ENCODE measurements at places on chromosomes 6 and 20.

- H3K4me1 ChIP-seq, result peaks cover 3% of the 10 kb centered on the region
- H3K27me3 ChIP-seq, result no peaks in the 10 kb centered on the region
- no peaks in the 10 kb centered on the region for H3K36me3 ChIP-seq
- no peak overlapping the region for H3K4me3 ChIP-seq
- no peak for DNase-seq
These were observed 137.3 kb downstream of the CCDC170 start for GRCh38 chr6:151630991-151631655.

GRCh38 chr6:42726026-42726425 lies 3.6 kb upstream of the PRPH2 start:
- no peaks in the 10 kb centered on the region for H3K36me3 ChIP-seq
- no peaks in the 10 kb centered on the region for H3K27me3 ChIP-seq
- H3K4me1 ChIP-seq, result no peaks in the 10 kb centered on the region

- H3K36me3 ChIP-seq, result peaks cover 20% of the 10 kb centered on the region
- H3K4me3 ChIP-seq, result no peak overlapping the region
- peak; percentile 19 for DNase-seq
- H3K27me3 ChIP-seq, result no peaks in the 10 kb centered on the region
- peaks cover 14% of the 10 kb centered on the region for H3K4me1 ChIP-seq
These were observed 20.3 kb downstream of the SYNDIG1 start for GRCh38 chr20:24489631-24490260.

DNA sequence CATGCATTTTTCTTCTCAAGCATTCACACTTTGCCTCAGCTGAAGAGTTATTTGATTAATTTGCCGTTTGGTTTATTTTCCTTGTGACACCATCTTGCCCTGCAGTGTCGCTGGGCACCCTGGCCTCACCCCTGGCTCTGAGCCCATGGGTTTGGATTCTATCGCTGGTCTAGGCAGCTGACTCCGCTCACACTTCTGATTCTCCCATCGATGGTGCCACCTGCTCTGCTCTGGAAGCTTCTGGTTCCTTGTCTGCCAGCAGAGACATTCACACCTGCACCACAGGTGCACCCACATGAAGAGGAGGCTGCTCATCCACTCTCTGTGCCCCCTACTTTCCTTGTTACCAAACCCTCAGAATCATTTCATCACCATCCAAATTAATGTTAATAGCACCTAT lies 291.6 kb upstream of the CDH4 start:
- no peak overlapping the region for H3K4me3 ChIP-seq
- no peaks in the 10 kb centered on the region for H3K4me1 ChIP-seq
- no peaks in the 10 kb centered on the region for H3K36me3 ChIP-seq
- no peak for DNase-seq

DNA sequence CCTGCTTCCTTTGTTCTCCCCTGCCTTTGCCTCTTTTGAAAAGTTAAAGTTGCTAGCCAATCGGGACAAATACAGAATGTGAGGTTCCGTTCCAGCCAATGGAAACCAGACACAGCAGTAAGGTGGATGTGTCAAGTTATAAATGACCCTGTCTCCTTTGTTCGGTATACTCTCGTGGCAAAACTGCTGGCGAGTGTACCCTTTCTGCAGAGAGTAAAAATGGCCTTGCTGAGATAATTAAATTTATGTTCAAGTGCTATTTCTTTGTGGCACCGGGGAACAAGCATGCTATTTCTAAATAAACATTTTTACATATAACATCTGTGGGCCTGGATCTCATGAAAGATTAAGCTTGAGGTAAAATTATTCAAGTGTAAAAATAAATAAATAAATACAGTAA lies 50.2 kb downstream of the RARS2 start:
- H3K27ac ChIP-seq, result no peak overlapping the region
- H3K36me3 ChIP-seq, result peaks cover 35% of the 10 kb centered on the region
- DNase-seq, result peak; percentile 29
- H3K4me3 ChIP-seq, result no peak overlapping the region
- no peaks in the 10 kb centered on the region for H3K27me3 ChIP-seq
- no peaks in the 10 kb centered on the region for H3K4me1 ChIP-seq

DNA sequence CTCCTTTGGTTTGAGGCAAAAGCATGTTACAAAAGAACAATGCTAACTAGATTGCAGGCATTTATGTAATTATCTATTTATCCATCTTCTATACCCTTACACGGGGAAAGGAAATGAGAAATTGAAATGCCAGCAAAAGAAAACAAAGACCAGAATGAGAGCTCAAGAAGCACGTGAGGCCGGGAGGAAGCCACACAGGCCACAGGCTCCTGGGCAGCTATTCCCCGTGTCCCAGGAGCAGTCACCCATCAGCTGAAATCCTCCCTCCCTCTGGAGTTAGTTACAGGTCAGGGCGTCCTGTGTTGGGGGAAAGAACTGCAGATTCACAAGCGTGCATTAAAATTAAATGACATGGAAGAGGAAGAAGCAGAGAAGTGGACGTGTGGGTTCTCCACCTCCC lies 64.7 kb upstream of the RPS6KA2 start:
- no peak for DNase-seq
- H3K27ac ChIP-seq, result no peak overlapping the region
- H3K27me3 ChIP-seq, result no peaks in the 10 kb centered on the region

GRCh38 chr6:158502263-158502950 lies 57.5 kb upstream of the TMEM181 start:
- DNase-seq, result peak; percentile 24
- peaks cover 37% of the 10 kb centered on the region for H3K36me3 ChIP-seq
- H3K4me3 ChIP-seq, result no peak overlapping the region
- no peak overlapping the region for H3K27ac ChIP-seq
- no peaks in the 10 kb centered on the region for H3K4me1 ChIP-seq
- H3K27me3 ChIP-seq, result no peaks in the 10 kb centered on the region

GRCh38 chr6:17289630-17290061 lies 8.5 kb downstream of the RBM24 start:
- no peaks in the 10 kb centered on the region for H3K36me3 ChIP-seq
- DNase-seq, result no peak
- no peak overlapping the region for H3K27ac ChIP-seq
- H3K27me3 ChIP-seq, result no peaks in the 10 kb centered on the region
- no peak overlapping the region for H3K4me3 ChIP-seq
- H3K4me1 ChIP-seq, result no peaks in the 10 kb centered on the region

DNA sequence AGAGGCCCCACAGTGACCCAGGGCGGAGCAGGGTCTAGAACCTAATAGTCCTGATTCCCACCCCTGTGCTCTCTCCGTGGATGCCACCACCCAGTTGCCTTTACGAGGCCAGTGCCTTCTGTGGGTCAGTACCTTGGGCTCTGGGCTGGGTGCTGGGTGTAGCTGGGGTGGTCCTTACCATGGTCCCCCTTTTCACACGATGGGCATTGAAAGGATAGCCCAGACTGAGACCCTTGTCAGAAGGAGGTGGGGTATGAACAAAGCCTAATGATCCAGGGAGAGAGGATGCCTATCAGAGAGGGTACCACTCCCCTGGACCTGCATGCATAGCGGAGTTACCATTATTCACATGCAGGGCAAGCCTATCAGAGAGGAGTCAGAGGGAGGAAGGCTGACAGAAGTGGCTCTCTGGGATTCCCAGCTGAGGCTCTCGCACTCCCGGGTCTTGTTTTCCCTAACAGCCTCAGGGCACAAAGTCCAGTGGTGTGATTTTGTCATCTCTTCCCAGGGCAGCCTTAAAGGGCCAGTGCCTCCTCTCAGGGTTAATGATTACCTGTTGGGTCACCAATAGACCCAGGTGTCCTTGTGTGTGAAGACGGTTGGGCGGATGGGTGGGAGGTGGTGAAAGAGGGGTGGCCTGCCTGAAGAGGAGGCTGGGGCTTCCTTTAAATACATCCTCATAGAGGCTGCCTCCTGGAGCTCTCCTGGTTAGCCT lies 36.2 kb downstream of the VEGFA start:
- H3K27me3 ChIP-seq, result 0 out of 2 replicates have a peak, but pooled peaks cover 2% of the 10 kb centered on the region
- H3K36me3 ChIP-seq, result no peaks in the 10 kb centered on the region
- no peak overlapping the region for H3K27ac ChIP-seq
- DNase-seq, result no peak

- no peak for DNase-seq
- H3K4me3 ChIP-seq, result no peak overlapping the region
- no peak overlapping the region for H3K27ac ChIP-seq
- peaks cover 12% of the 10 kb centered on the region for H3K36me3 ChIP-seq
- peaks cover 6% of the 10 kb centered on the region for H3K4me1 ChIP-seq
These were observed 169.5 kb upstream of the HDAC2 start for GRCh38 chr6:114140416-114140815.

- no peaks in the 10 kb centered on the region for H3K36me3 ChIP-seq
- DNase-seq, result no peak
- no peak overlapping the region for H3K4me3 ChIP-seq
- H3K27ac ChIP-seq, result no peak overlapping the region
- H3K27me3 ChIP-seq, result no peaks in the 10 kb centered on the region
These were observed 146.5 kb downstream of the ZDHHC14 start for GRCh38 chr6:157527471-157527907.

GRCh38 chr20:46978951-46979491 lies 84.4 kb downstream of the EYA2 start:
- no peak overlapping the region for H3K27ac ChIP-seq
- H3K27me3 ChIP-seq, result no peaks in the 10 kb centered on the region
- DNase-seq, result no peak
- no peaks in the 10 kb centered on the region for H3K4me1 ChIP-seq

GRCh38 chr6:66127061-66127460 lies 420.0 kb upstream of the EYS start:
- H3K27me3 ChIP-seq, result no peaks in the 10 kb centered on the region
- no peaks in the 10 kb centered on the region for H3K4me1 ChIP-seq
- H3K4me3 ChIP-seq, result no peak overlapping the region
- DNase-seq, result no peak
- H3K36me3 ChIP-seq, result no peaks in the 10 kb centered on the region

DNA sequence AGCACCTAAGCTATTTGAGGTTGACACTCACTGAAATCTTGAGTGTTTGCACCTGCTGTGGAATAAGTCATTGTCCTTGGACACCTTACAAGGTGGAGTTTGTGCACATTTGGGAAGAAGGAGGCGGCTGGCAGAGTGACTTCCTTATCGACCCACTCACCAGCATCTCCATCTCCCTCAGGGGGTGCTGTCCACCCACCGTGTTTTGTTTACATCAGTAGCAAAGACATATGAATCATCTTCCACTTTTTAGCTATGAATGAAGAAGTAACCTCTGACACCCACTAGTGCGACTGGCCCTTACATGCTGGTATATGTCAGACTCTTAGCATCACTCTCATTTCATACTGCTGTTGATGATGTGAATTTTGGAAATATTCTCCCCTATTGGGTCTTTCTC lies 119.5 kb upstream of the SGK1 start:
- no peaks in the 10 kb centered on the region for H3K4me1 ChIP-seq
- H3K27ac ChIP-seq, result no peak overlapping the region
- DNase-seq, result no peak
- H3K36me3 ChIP-seq, result no peaks in the 10 kb centered on the region
- no peak overlapping the region for H3K4me3 ChIP-seq
- H3K27me3 ChIP-seq, result no peaks in the 10 kb centered on the region

- H3K27me3 ChIP-seq, result no peaks in the 10 kb centered on the region
- H3K27ac ChIP-seq, result no peak overlapping the region
- no peak for DNase-seq
These were observed 55.6 kb downstream of the MYB start for GRCh38 chr6:135236732-135237131.

- H3K4me3 ChIP-seq, result no peak overlapping the region
- peaks cover 4% of the 10 kb centered on the region for H3K4me1 ChIP-seq
- no peaks in the 10 kb centered on the region for H3K27me3 ChIP-seq
- H3K36me3 ChIP-seq, result no peaks in the 10 kb centered on the region
- no peak for DNase-seq
- no peak overlapping the region for H3K27ac ChIP-seq
These were observed 77.7 kb downstream of the OLIG3 start for GRCh38 chr6:137416376-137417109.

- H3K4me3 ChIP-seq, result no peak overlapping the region
- H3K27ac ChIP-seq, result no peak overlapping the region
- no peaks in the 10 kb centered on the region for H3K4me1 ChIP-seq
- no peaks in the 10 kb centered on the region for H3K36me3 ChIP-seq
- no peaks in the 10 kb centered on the region for H3K27me3 ChIP-seq
These were observed 9.9 kb upstream of the C6orf141 start for GRCh38 chr6:49540614-49541013.

DNA sequence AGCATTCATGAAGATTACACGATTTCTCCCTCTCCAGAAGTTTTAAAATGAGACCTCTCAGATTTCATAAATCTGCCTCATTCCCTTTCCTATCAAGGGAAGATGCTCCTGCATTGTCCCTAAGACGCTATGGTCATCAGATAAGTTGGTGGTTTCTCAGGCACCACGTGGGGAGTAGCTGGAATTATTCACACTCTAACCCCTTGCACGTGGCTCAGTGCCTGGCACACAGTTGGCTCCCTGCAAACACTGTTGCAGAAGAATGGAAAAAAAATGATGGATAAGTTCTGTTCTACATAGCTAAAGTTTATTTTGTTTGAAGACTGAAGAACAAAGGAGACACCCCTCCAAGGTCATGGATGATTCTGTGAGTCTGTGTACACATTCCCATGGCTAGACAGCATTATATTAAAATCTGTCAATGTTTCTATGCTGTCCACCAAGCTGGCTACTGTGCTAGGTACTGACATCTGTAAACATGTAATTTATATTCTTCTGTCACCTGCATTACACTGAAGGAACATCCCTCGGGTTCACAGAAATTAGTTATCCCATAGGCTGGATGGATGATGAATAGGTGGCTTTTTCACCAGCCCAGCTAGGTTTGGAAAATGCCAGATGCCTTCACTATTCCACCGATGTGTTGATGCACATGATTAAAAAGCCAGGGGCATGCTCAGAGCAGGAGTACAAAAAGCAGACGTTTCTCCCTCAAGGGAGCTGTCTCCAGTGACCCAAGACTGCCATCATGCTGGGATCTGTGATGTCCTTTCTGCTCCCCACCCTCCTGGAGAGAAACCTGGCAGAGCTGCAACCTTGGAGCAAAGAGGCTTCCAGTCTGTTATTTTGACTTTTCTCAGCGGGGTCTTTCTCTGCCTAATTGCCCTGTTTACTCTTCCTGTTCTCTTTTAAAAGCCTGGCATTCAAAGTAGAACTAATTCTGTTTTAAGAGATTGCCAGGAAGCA lies 610.5 kb downstream of the UTRN start:
- peak overlapping the region; percentile 48 for H3K4me3 ChIP-seq
- DNase-seq, result peak; percentile 29
- H3K27me3 ChIP-seq, result no peaks in the 10 kb centered on the region

DNA sequence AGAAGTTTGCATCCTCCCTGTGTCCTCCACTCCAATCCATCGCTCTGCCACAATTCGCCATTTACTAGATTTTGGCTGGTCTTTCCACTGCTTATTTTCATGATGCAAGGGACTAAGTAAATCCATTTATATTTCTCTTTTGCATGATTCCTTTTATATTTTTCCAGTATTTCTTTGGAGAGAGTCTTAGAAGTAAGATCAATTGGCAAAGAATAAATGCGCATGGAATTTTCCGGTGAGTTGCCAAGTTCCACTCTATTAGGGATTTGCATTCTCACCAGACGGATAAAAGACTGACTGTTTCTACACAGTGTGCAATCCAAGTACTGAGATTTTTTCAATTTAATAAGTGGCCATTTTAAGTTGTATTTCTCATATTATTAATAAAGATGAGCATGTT lies 91.7 kb upstream of the PHACTR3 start:
- no peaks in the 10 kb centered on the region for H3K27me3 ChIP-seq
- H3K36me3 ChIP-seq, result no peaks in the 10 kb centered on the region
- no peaks in the 10 kb centered on the region for H3K4me1 ChIP-seq
- no peak overlapping the region for H3K4me3 ChIP-seq
- H3K27ac ChIP-seq, result no peak overlapping the region

GRCh38 chr6:12476484-12476883 lies 186.3 kb downstream of the EDN1 start:
- H3K4me3 ChIP-seq, result no peak overlapping the region
- peaks cover 3% of the 10 kb centered on the region for H3K4me1 ChIP-seq
- peaks cover 11% of the 10 kb centered on the region for H3K36me3 ChIP-seq
- no peaks in the 10 kb centered on the region for H3K27me3 ChIP-seq
- no peak overlapping the region for H3K27ac ChIP-seq

GRCh38 chr6:140779341-140779740 lies 1353.4 kb upstream of the GJE1 start:
- no peak for DNase-seq
- H3K27me3 ChIP-seq, result no peaks in the 10 kb centered on the region
- H3K36me3 ChIP-seq, result no peaks in the 10 kb centered on the region
- no peak overlapping the region for H3K4me3 ChIP-seq
- H3K4me1 ChIP-seq, result no peaks in the 10 kb centered on the region
- no peak overlapping the region for H3K27ac ChIP-seq
